GM12892 (cell line): ENCODE measurements at places on chromosomes 2 and 18.

- DNase-seq: no peak
Measured at GRCh38 chr2:154591294-154591820, 107.1 kb upstream of the KCNJ3 start.

DNA sequence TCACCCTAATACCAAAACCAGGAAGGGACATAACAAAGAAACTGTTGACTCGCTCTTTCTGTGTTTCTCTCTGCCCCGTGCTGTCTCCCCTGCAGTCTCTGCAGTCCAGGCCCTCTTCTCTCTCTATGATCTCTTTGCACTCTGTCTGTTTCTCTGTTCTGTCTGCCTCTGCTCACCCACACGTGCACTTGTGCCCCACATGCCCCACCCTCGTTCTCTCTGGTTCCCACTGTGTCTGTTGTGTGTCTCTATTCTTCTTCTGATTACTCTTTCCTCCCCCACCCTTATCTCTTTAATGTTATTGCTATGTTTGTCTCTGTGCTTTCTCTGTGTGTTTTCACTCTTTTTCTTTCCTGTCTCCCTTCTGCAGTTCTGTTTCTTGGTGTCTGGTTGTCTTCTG is 54.0 kb downstream of the NAT8 start:
- no peak for DNase-seq

DNA sequence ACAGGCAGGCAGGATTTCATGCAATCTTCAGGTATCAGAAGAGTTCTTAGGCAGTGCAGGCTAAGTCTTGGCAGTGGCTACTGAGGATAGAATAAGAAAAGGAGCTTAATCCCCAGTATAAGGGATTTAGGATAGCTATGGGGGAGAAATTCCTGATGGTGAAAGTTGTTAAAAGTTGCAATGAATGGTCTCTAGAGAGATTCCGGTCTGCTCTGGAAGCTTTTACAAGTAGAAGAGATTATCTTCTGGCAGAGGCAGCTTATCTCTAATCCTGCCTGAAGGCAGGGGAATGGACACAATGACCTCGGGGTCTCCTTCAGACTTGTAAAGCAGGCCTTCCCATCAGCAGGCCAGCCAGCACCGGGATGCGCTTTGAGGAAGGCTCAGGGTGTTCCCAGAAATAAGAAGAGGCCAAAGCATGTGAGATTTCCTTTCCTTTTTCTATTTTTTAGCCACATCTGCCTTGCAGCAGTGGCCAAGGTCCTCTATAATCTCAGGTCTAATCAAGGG is 253.9 kb upstream of the KLHL29 start:
- DNase-seq: no peak

- no peak for DNase-seq
Measured at GRCh38 chr2:106165029-106165428, 29.1 kb downstream of the UXS1 start.

DNA sequence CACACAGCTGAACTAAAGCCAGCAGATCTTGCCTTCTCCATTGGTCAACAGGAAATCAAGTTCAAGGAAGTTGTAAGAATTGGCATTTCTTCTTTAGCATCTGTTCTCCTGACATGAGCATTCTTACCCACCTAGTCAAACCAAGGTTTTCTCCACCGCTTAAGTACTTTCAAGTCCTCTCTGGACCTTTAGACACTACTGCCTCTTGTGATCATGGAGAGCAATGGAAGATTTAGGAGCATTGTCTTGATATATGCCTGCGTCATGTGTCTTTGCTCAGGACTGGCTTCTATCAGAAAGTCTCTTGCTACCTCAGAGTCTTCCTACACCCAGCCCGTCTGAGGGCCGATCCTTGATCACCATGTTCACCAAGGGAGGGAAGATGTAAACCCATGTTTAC is 262.2 kb downstream of the PHLPP1 start:
- DNase-seq: no peak

GRCh38 chr2:46814160-46814961 is 101.2 kb downstream of the MCFD2 start:
- no peak for DNase-seq

DNA sequence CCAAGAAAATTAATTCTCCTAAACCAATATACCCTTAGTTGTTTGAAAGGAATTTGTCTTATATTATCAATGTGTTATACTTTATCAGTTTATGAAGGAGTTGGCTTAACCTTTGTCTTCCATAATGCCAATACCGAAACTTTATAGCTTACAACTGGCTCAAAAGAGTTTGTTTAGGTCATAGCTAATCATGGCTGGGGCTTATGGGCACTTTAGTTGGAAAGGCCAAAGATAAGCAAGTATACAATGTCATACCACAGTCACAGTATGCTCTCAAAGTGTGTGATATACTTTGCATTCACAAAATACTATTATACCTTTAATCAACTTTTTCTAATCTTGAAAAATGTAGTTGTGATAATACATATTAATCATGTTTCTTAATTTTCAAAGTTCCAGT is 2.3 kb downstream of the KLHL41 start:
- DNase-seq: no peak

DNA sequence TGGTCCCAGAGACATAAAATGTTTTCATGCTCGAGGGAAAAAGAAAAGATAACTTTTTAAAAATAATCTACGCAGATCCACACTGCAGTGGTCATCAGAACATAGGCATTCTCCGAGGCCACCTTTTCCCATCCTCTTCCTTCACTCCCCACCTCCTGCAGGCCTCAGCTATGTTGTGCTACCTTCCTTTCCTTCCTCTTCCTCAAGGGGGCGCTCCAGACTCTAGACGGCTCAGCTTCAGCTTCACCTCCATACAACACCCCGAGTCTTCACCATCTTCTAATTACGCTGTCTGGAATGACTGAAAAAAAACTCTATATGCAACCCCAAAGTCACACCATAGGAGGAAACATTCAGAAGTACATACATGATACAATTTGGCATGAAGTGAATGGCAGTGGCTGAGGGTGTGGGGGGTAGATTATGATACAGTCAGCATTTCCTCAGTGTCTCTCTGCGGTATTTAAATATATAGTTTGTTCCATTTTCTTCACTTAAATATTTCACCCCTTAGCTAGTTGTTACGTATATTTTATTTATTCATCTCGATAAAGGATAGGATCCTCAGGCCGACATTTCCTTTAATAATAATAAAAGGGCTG is 583.6 kb downstream of the IRS1 start:
- DNase-seq: no peak

GRCh38 chr2:74481961-74482800 is 617 bp downstream of the CCDC142 start:
- DNase-seq: peak; percentile 52

DNA sequence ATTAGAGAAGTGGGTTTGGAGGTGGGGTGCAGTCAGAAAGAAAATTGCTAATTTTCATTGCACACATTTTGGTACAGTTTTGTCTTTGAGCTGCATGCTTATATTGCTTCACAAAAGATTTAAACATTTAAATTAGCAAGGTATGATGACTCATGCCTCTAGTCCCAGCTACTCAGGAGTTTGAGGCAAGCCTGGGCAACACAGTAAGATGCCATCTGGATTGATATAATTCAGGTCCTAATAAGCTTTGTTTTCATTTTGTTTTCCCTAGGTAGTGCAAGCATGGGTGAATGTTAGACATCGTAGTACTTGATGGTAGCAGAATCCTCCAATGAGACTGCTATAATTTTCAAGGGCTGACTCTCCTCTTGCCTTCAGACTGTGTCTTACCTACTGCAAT is 396.7 kb upstream of the RGPD4 start:
- no peak for DNase-seq

GRCh38 chr18:48477348-48477747 is 61.5 kb upstream of the CTIF start:
- DNase-seq: no peak

DNA sequence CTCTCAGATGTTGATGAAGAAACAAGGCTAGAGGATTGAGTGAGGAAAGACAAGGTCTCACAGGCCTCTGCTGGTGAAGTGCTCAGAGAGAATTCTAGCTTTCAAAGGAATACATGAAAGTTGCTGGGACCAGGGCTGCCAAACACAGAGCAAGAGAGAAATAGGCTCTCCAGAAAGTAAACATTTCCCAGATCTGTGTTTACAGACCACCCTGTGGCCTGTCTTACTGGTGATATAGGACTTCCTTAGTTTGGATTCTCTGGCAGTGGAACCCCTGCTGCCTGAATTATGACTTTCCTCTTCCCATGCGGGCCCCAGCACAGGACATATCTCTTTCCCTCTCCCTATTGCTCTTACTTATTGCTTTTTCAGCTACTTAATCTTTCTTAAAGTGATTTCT is 64.5 kb downstream of the TACR1 start:
- no peak for DNase-seq

DNA sequence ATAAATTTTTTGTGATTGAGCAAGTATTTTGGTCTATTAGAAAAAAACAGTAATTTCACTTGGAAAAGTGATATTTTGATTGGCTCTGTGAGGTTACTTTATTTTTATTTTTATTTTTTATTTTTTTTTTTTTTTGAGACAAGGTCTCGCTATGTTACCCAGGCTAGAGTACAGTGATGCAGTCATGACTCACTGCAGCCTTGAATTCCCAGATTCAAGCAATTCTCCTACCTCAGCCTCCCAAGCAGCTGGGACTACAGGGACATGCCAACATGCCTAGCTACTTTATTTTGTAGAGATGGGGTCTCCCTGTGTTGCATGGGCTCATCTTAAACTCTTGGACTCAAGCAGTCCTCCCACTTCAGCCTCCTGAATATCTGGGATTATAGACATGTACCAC is 60.9 kb upstream of the MGAT5 start:
- no peak for DNase-seq
